ENCODE measurements at places on chromosomes 13 and 19.

DNA sequence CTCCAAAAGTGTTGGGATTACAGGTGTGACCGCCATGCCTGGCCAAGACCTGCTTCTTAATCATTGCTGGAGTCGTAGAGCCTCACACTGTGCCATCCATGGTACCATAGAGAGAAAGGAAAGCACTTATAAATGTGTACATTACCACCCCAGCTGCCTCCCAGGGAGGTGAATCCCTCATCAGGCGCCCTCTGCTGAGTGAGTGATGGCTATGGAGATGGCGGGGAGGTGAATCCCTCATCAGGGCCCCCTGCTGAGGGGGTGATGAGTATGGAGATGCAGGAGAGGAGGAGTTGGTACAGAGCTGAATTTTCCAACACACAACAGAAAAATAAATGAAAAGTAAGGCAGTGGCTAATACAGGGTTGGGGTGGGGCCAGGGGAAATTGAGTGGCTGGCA lies 263.4 kb downstream of the UQCRFS1 start:
- no peak for DNase-seq

DNA sequence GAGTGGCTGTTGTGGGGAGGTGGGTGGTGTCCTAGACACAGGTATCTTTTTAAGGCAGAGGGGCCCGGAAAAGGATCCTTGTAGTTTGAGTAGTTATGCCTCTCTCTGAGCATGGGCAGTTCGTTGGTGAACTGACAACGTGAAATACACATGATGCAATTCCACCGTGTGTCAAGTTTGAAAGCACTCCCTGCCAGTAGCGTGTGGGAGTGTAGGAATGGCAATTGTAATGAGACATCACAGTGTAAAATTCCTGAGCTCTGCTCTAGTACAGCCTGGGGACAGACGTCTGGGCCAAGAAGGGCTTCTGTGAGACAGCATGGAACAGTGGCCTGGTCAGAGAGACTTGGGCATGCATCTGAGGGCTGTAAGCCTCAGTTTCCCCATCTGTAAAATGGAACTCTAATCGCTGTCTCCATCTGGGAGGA lies 10.4 kb upstream of the ASF1B start:
- no peak for DNase-seq

DNA sequence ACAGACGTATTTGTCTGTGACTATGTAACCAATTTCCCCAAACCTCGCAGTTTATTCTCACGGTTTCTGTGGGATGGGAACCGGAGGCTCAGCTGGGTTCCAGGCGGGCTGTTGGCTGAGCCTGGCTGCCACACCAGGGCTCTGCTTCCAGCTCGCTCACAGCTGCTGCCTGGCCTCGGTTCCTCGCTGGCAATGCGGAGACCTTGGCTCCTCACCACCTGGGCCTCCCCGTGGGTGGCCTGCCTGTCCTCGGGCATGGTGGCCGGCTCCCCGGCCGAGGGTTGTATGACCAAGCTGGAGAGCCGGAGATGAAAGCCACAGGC lies 218.9 kb upstream of the MAB21L1 start:
- no peak for DNase-seq

GRCh38 chr13:79406597-79406908 lies 498 bp upstream of the RBM26 start:
- DNase-seq, result no peak

GRCh38 chr19:30116530-30116929 lies 174.5 kb downstream of the URI1 start:
- no peak for DNase-seq

DNA sequence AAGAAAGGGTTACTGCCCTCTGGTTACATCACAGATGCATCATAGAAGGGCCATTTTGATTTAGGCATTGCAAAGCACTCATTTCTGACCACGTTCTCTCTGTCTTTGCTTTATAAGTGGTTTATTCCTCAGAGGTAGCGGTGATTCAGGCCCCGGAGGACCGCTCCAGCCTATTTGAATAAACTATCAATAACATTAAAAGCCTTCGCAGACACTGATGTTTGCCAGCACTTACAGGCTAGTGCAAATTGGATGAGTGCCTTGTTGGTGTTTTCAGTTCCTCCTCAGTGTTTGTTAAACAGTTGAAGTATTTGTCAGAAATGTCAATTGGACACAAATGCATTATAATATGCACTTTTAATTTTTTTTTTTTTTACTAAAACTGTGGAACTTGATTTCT lies 120.2 kb downstream of the RXFP2 start:
- DNase-seq, result no peak

DNA sequence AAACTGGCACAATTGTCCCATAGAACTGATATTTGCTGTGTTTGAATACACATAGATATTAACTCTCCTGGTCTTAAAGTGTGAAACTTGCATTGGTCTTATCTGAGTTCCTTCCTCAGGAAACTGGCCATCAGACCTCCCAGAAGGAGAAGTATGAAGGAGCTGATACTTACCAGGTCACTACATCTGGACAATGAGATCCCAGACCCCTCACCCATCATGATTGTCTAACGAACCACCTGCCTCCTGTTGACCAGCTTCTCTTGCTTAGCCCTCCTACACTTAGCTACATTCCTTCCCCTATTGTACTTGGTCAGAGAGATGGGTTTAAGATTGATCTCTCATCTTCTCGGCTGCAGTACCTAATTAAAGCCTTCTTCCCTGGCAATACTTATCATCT lies 413.3 kb downstream of the KCTD12 start:
- no peak for DNase-seq

- no peak for DNase-seq
These were observed 14.8 kb upstream of the ZNF492 start for GRCh38 chr19:22619371-22619770.

DNA sequence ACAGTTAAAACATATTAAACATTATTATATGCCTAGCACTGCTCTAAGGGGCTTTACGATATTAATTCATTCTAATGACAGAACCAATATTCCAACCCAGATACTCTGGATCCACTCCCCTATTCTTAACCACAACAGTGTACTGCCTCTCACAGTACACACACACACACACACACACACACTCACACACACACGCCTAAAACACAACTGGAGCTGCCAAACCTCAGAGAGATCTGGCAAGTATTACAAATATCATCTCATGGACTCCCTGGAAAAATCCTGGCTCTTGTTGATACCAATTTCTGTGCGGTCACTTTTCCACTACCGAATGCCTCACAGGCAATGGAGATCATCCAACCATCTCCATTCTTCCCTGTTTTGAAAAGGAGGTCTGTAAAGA lies 1.3 kb downstream of the ZNF780A start:
- no peak for DNase-seq

DNA sequence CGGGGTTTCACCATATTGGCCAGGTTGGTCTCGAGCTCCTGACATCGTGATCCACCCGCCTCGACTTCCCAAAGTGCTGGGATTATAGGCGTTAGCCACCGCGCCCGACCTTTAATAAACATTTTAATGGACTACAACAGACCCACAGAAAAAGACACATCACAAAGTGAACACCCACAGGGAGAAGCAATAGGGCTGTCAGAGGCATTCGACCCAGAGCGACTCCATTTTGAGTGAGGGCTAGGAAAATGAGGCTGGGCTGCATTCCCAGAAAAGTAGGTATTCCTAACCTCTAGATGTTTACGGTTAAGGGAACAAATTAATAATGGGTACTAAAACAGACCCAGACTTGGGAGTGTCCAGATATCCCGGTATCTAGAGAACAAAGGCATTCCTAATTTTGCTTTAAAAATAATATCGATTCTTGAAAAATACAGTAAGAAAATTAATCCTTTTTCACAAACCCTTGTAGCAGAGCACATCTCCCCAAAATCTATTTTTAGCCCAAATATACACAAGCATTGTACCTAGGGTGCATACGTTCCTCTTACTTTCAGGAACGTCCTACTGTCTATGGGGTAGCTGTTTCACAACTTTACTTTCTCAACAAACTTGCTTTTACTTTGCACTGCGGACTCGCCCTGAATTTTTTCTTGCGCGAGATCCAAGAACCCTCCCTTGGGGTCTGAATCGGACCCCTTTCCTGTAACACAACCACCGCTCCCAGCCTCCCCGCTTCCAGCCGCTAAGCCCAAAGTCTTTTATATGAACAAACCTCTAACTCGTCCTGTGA lies 811 bp upstream of the ZNF8 start:
- no peak for DNase-seq

DNA sequence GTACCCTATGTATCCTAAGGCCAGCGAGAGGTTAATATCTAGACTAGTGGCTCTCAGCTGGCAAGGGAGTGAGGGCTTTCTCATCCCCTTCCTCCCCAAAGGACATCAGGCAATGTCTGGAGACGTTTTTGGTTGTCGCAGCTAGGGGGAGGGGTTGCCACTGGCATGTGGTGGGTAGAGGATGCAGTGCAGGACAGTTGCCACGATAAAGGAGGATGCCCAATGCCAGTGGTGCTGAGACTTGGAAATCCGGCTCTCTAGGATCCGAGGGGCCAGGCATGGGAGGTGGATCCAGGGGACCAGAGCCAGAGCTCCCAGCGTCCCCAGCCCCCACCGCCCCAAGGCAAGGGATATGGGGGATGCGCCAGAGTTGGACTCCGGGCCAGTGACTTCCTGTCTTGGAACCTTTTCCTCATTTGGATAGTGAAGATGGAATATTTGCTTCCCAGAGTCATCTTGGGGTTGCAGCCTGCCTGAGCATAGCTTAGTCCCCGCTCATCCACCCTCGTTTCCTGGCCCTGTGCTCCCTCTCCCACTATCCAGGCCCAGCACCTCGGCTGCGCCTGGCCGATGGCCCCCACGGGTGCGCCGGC lies 4.9 kb downstream of the SSC5D start:
- no peak for DNase-seq

GRCh38 chr13:22210134-22210930 lies 539.5 kb downstream of the FGF9 start:
- DNase-seq, result no peak

- no peak for DNase-seq
These were observed 34.4 kb upstream of the MIR17HG start for GRCh38 chr13:91313103-91313502.

GRCh38 chr13:99157046-99157445 lies 43.6 kb upstream of the UBAC2 start:
- no peak for DNase-seq

- DNase-seq, result no peak
These were observed 5.3 kb upstream of the TCF3 start for GRCh38 chr19:1657746-1658145.

- no peak for DNase-seq
These were observed 2.2 kb downstream of the FLT1 start for GRCh38 chr13:28492569-28493367.

DNA sequence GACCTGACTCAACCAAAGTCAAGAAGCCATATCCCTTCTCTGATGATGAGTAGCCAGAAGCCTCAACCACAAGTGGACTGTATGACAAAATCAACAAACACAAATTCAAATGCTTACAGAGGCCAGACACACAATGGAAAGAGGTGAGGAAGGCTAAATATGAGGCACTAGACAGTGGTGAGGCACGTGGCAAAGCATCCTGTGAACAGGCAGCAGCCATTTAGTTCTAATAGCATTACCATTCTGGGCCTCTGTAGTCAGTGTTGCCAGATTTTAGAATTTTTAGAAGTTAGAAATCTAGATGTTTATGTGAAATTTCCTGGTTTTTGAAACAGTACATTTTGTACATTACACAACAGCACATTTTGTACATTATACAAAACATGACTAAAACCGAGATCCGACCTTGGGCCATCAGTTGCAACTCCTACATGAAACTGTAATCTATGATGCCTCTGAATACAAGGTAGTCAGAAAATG lies 403.3 kb downstream of the COG6 start:
- DNase-seq, result no peak

- no peak for DNase-seq
These were observed 3.8 kb downstream of the CBY2 start for GRCh38 chr13:45705918-45706317.

DNA sequence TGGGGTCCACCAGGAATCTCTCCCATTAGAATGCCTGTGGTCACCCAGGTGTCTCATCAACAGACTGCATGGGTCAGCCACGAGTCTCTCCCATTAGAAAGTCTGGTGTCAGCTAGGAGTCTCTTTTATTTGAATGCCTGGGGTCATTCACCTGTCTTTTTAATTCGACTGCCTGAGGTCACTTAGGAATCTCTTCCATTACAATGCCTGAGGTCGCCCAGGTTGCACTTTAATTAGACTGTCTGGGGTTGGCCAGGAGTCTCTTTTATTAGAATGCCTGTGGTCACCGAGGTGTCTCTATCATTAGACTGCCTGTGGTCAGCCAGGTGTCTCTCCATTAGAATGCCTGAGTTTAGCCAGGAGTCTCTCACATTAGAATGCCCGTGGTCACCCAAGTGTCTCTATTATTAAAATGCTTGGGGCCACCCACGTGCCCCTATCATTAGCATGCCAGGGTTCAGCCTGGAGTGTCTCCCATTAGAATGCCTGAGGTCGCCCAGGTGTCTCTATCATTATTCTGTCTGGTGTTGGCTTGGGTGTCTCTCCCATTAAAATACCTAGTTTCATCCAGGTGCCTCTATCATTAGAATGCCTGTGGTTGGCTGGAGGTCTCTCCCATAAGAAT lies 1474.3 kb downstream of the UQCRFS1 start:
- DNase-seq, result no peak
